ENCODE measurements at places on chromosomes 2 and 18.

DNA sequence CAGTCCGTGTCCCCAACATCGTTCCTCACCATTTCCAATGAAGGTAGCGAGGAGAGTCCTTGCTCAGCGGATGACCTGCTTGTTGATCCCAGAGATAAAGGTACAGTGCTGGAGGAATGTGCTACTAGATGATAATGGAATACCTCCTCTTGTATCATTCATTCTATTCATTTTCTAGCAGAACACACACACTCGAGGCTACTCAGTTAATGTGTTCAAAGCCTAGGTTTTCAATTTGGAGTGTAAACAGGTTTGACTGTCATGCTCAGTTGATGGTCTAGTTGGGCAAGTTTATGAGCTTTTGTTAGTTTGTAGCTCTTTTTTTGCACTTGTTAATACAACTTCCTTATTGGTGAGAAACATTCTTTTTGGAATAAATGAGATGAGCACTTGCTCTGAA, 114.2 kb downstream of the ICA1L start:
- no peak for DNase-seq

- DNase-seq, result no peak
Observed at GRCh38 chr2:168157926-168158325, 89.5 kb downstream of the STK39 start.

GRCh38 chr2:37149626-37150322, 7.0 kb downstream of the EIF2AK2 start:
- no peak for DNase-seq

DNA sequence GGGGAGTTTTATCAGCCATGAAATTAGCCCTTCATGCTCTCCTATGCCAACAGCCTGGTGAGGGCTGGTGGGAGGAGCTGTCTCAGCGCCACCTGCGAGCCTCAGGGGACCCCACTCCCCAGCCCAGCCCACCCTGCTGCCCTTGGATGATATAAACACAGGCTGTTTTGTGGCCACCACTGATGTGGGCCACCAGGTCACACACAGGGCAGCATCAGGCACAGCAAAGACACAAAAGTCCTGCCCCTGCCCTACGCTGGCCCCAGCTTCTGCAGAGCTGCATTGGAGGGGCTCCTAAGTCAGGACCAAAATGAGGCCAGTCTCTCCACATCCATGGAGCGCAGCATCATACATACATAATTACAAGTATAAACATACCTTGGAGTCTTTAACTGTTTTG, 110.6 kb upstream of the TEX51 start:
- DNase-seq, result no peak

DNA sequence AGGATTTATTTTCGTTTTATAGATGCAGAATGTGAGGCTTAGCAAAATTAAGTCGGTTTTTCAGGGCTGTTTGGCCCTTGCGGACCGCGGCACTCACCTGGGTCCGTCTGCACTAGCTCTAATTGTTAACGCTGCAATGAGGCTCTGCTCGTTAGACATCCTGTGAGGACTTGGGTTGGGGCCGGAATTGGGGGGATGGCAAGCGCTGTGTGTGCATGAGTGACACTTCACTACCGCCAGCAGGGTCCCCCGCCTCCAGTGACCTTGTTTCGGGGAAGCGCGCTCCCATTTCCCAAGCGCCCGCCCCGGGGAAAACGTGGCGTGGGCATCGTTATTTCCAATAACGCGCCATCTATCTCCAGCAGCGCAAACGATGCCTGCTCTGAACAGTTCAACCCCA, 54.2 kb downstream of the KCNG2 start:
- no peak for DNase-seq

DNA sequence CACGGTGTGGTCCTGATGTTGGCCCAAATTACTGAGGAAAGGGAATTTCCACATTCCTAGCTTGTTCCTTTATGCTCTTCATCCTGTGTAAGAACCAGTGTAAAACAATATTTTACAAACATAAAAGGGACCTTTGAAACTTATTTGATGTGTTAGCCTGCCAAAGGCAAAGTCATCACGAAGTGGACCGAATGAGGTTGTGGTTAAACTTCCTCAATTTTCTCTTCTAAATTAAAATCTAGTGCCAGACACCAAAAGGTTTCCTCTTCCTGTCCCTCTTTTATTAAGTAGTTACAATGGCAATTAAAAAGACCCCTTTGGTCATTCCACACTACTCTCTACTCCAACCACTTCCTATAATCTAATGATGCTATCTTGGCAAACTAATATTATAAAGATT, 279.8 kb downstream of the AFF3 start:
- DNase-seq, result no peak

Data from fibroblast of mammary gland (primary cell).